Inflammatory macrophage treated with lipopolysaccharide for 4 hours (primary cell): ENCODE measurements at places on chromosomes 4 and X.

GRCh38 chrX:49193542-49193964 is 6.4 kb downstream of the SYP start:
- no peak for DNase-seq

- peak; percentile 18 for DNase-seq
These were observed 672 bp downstream of the PGM2 start for GRCh38 chr4:37827030-37827685.

GRCh38 chrX:111336141-111336540 is 65.9 kb upstream of the CAPN6 start:
- no peak for DNase-seq

GRCh38 chr4:23388699-23389395 is 501.0 kb downstream of the PPARGC1A start:
- no peak for DNase-seq

DNA sequence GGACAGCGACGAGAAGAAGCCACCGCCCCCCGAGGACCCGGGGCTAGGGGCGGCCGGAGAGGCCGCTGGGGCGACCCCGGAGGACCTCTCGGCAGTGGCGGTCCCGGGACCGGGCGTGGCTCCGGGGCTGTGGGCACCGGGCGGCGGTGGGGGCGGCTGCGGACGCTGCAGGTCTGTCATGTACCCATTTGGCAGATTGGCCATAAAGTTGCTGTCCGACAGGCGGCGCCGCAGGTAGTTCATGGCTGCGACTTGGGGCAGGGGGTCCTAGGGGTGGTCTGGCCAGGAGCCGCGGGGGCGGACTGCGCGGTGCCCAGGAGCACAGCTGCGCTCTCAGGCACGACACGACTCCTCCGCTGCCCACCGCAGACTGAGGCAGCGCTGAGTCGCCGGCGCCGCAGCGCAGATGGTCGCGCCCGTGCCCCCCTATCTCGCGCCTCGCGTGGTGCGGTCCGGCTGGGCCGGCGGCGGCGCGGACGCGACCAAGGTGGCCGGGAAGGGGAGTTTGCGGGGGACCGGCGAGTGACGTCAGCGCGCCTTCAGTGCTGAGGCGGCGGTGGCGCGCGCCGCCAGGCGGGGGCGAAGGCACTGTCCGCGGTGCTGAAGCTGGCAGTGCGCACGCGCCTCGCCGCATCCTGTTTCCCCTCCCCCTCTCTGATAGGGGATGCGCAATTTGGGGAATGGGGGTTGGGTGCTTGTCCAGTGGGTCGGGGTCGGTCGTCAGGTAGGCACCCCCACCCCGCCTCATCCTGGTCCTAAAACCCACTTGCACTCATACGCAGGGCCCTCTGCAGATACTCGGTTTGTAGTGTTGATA is at the start of gene SYN1:
Gene SYN1, minus strand, starts transcription at position 372 of the 817 bp plus-strand sequence. Its CDS starts 129 bp downstream, at position 243.
- peak; percentile 75 for DNase-seq

- DNase-seq: no peak
These were observed 52.9 kb downstream of the EPHA5 start for GRCh38 chr4:65617416-65617815.

GRCh38 chr4:68272380-68272779 is 26.9 kb upstream of the TMPRSS11B start:
- DNase-seq: no peak

GRCh38 chr4:124123181-124123580 is 589.4 kb downstream of the ANKRD50 start:
- no peak for DNase-seq

DNA sequence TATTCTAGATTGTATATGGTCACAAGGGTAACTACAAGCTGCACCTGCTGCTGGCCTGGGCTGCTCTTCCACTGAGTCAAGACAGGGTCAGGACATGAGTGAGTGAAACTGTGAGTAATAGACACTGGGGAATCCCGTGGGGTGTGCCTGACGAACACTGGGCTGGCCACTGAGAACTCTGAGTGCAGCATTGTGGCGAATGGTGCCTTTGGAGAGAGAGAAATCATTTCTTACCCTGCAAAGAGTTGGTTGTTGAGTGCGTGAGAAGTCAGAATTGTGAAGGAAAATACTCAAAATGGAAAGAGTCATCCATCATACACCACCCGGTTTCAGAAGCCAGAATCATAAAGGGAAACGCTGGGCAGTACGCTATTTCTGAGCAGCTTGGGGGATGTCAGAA is 43.1 kb upstream of the LSM6 start:
- peak; percentile 50 for DNase-seq

DNA sequence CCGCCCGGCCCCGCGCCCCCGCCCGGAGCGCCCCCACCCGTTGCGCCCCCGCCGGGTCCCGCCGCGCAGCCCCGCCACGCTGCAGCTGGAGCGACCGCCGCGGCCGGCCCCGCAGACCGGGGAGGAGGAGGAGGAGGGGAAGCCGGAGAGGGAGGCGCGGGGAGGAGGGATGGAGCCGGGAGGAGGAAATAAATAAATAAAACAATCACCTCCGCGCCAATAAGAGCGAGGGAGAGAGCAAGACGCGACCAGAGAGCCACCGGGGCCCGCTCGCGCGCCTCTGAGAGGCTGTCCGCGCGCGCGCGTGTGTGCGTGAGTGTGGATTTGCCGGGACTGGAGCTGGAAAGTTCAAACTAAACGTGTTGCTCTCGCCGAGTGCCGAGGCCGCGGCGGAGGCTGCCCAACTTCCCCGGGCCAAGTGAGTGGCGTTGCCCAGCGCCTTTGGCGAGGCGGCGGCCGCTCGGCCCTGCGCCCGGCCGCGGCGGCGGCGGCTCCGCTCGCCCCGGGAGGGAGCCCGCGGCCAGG is 2184.4 kb upstream of the TENM3 start:
- DNase-seq: peak; percentile 7

DNA sequence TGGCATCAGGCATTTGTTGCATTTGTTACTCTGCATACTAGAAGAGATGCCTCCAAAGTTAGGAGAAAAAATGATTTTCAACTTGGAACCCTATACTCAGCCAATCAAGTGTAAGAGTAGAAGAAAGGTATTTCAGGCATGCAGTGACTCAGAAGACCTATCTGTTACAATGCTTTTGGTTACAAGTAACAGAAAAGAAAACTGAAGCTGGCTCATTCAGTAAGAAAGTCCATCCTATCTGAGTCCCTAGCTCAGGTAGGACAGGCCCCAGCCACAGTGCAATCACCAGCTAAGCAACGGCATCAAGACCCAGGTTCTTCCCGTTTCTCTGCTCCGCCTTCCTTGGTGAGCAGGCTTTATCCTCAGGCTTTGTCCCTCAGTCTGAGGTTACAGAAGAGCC is 23.3 kb downstream of the MECP2 start:
- no peak for DNase-seq

GRCh38 chrX:146754268-146754667 is 55.3 kb upstream of the CXorf51B start:
- no peak for DNase-seq

- DNase-seq: no peak
These were observed 33.1 kb downstream of the TET2 start for GRCh38 chr4:105179539-105180401.

DNA sequence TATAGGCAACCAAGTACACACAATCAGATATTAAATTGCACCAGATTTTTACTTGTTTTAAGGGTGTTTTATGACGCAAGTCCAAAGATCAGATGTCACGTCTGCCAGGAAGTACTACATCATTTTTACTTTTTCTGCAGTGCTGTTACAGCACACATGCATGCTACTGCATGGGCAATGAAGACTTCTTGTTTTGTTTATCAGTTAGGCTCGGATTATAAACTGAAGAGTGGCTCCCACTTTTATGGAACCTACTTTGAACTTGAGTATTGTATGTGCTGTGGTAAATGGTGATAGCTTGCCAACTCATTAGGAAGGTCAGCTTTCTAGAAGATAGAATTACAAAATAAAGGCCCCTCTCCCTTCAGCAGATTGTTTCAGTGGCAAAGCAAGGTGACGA is 131.6 kb downstream of the CEP135 start:
- no peak for DNase-seq

GRCh38 chr4:129328162-129328561 is 232.2 kb downstream of the C4orf33 start:
- DNase-seq: peak; percentile 55
